ENCODE measurements at places on chromosomes 4 and X. TPM values are rescaled to one million over a fixed set of nuclear protein-coding genes. Genes with fewer than 3 reads are reported as not detected.

The IL2 gene
- total RNA-seq = not detected

The LIMCH1 gene
- 151 TPM for total RNA-seq

The PDE6B gene
- 1.2 TPM for total RNA-seq

The FGFBP2 gene
- total RNA-seq = not detected

The HPGDS gene
- not detected for total RNA-seq

The PNCK gene
- total RNA-seq = 0.59 TPM

The SUPT20HL1 gene
- total RNA-seq = under 0.01 TPM

The RBM46 gene
- not detected for total RNA-seq

The RNF212 gene
- 1.8 TPM for total RNA-seq

The ADGRL3 gene
- 0.32 TPM for total RNA-seq

The S100G gene
- total RNA-seq = not detected

The SLC39A8 gene
- 11.1 TPM for total RNA-seq

The CLGN gene
- 3.0 TPM for total RNA-seq

The NRK gene
- 0.51 TPM for total RNA-seq

The GPR34 gene
- under 0.01 TPM for total RNA-seq

The SH2D1A gene
- not detected for total RNA-seq

The PFKFB1 gene
- not detected for total RNA-seq

The WDR13 gene
- total RNA-seq = 76.6 TPM

The GRIA3 gene
- total RNA-seq = 25.1 TPM

The UGT2B7 gene
- total RNA-seq = 2.4 TPM

The SSX2 gene
- not detected for total RNA-seq

The DIPK2B gene
- total RNA-seq = under 0.01 TPM

The PCYT1B gene
- total RNA-seq = 0.92 TPM

The DTHD1 gene
- not detected for total RNA-seq

The PHF8 gene
- total RNA-seq = 29.2 TPM

The CXCL6 gene
- 47.2 TPM for total RNA-seq

The MAGEB17 gene
- not detected for total RNA-seq

The GLUD2 gene
- 0.92 TPM for total RNA-seq

The AKAP14 gene
- total RNA-seq = not detected

The PAGE4 gene
- not detected for total RNA-seq

The PRDM5 gene
- total RNA-seq = 12.2 TPM

The HAND2 gene
- total RNA-seq = 56.4 TPM

The GUCY1A1 gene
- 0.78 TPM for total RNA-seq

The TBC1D8B gene
- 36.2 TPM for total RNA-seq

The SPANXA2 gene
- not detected for total RNA-seq

The CXCL3 gene
- total RNA-seq = 11.9 TPM

The NR3C2 gene
- total RNA-seq = 1.8 TPM

The FAM9B gene
- not detected for total RNA-seq

The SFRP2 gene
- total RNA-seq = not detected

The SLC25A14 gene
- 12.2 TPM for total RNA-seq

The ATP1B4 gene
- total RNA-seq = not detected

The PPA2 gene
- 71.3 TPM for total RNA-seq

The LIN54 gene
- 11.0 TPM for total RNA-seq

The SPANXC gene
- not detected for total RNA-seq

The FGFR3 gene
- 0.59 TPM for total RNA-seq

The UGT2A3 gene
- not detected for total RNA-seq

The MTMR8 gene
- total RNA-seq = not detected

The MTNR1A gene
- 0.23 TPM for total RNA-seq

The FAM200B gene
- total RNA-seq = 38.0 TPM

Measured in smooth muscle cell of the umbilical artery (primary cell).